ENCODE measurements at places on chromosomes 7 and 10. TPM values are rescaled to one million over a fixed set of nuclear protein-coding genes. Genes with fewer than 3 reads are reported as not detected.
A peak's percentile ranks its signal among the peaks of the same experiment; 100 is the strongest.

ARMC10 gene
- total RNA-seq, result 73.8 TPM

- DNase-seq, result peak; percentile 65
Observed at GRCh38 chr7:22730921-22731654, 4.1 kb downstream of the IL6 start.

DNA sequence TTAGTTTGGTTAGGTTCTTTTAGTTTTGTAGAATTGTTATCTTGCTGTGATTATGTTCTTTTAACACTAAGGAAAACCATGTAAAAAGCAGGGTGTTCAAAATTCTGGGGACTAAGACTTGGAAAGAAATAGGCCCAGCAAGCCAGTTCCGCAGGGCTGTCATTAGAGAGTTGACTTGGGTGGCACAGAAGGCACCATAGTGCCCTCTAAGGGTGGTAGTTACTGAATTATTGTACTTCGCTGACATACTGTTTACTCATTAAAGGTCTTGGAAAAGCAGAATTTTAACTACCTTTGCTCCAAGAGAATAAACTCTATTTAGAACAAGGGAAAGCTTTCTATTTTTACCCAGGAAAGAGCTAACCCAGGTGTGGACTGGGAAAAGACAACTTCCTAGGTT lies 86.5 kb downstream of the OTUD1 start:
- DNase-seq, result peak; percentile 19

GRCh38 chr7:149664176-149664575 lies 109.2 kb downstream of the ZNF467 start:
- DNase-seq, result no peak

- DNase-seq, result peak; percentile 84
Observed at GRCh38 chr10:122307669-122308416, 36.7 kb downstream of the BTBD16 start.

GRCh38 chr10:10662716-10663408 lies 354.8 kb upstream of the CELF2 start:
- DNase-seq, result no peak

- no peak for DNase-seq
Observed at GRCh38 chr10:4885162-4885561, 59.2 kb downstream of the AKR1E2 start.

DNA sequence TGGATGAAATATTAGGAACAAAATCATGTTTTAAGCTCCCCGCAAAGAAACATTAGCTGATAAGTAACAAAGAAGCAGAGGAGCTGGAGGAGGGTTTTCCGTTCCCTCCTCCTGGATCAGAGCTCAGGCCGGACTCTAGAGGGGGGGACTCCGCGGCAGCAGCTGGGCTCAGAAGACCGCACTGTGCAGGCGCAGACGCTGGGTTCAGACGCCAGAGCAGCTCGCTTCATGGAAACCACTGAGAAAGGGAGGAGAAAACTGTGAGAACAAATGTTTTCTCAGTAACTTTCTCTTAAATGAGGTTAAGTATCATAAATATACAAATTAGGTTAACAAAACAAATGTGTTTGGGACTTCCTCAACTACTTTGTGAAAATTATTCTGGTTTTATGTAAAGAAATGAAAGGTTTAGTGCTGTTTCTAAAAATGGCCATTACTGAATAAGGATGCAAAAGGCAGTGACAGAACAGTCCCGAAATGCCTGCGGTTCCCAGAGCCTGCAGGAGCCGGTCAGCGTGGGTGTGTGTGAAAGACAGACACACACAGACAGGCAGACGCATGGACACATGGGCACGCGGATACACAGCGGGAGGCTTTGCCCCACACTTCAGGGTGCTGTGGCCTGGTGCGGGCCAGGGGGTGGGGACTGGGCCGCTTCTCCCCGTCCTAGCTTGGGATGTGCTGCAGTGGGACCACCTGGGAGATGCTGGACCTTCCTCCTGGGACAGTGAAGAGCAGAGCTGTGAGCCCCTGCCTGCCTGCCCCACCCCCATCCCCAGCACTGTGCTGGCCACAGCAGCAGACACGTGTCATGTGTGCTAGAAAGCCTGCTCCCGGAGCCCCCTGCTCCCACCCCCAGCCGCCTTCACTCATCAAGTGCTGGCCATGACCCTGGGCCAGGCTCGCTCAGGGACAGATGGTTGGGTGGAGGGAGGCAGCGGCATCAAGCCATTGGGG lies 20.3 kb upstream of the ADGRA1 start:
- DNase-seq, result no peak

DNA sequence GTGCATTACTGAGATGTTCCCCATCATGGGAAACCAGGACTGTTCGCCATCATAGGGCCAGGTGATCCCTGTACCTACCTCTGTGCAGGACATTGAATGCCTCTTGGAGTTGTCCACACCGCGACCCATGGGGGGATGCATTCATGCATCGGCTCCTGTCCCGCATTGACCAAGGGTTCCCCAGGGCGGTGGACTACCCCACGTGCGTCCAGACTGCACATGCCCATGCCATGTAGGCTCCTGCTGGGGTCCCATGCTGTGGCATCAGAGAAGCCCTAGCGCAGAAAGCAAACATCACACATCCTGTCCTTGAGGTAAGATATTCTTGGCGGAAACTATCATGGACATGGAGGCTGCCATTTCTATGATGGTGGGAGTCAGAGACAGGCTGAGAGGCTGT lies 121.6 kb upstream of the UNC5B start:
- DNase-seq, result no peak

GRCh38 chr10:51879238-51879637 lies 179.8 kb upstream of the CSTF2T start:
- peak; percentile 5 for DNase-seq

DNA sequence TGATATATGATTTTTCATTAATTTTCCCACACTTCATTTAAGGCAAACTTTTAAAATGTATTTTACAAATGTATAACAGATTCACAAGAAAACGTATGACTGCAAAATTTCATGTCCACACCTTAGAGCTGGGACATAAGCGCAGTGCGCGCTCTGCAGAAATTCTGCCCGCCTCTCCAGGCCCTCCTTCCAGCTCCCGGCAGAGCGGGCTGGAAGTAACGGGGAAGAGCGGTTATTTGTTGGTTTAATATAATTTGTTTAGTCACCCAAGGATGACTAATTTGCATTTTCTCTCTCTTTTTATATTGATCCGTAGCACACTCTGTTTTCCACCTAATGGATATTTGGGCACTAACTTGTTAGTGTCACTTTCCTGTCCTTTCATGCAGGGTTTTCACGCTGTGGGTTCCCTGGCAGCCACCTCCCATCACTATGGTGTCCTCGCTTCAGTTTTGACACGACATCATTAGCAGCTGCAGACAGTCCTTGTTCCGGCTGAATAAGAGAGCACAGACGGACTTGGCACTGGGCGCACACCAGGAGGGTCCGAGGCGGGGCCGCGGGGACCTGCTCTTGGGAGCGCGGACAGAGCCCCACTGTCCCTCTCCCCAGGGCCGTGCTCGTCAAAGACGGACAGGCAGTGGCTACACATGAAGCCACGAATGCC lies 129.2 kb upstream of the SEC61G start:
- DNase-seq, result no peak
